GM20000 (cell line): ENCODE measurements at places on chromosomes 6 and 20.

- DNase-seq: no peak
Measured at GRCh38 chr20:43853174-43853803, 61.4 kb upstream of the TOX2 start.

- no peak for DNase-seq
Measured at GRCh38 chr6:150499882-150500312, 99.8 kb upstream of the PLEKHG1 start.

DNA sequence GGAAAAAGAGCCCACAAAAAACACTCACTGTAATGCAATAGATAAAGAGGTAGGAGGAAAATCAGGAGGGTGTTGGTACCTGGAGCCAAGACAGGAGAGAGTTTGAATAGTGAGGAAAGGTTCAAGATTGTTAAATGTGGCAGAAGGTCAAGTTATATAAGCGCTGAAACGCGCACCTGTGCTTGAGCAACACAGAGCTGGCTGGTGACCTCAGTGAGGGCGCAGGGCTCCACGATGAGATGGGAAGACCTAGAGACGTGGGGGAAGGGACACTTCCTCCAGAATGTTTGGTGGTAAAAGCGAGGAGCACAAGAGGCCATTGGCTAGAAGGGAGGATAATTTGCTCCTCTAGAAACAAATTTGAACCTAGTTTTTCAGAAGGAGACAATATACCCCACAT is 4.2 kb upstream of the PPP1R14C start:
- DNase-seq: no peak

GRCh38 chr20:6533351-6533750 is 234.1 kb upstream of the BMP2 start:
- no peak for DNase-seq

DNA sequence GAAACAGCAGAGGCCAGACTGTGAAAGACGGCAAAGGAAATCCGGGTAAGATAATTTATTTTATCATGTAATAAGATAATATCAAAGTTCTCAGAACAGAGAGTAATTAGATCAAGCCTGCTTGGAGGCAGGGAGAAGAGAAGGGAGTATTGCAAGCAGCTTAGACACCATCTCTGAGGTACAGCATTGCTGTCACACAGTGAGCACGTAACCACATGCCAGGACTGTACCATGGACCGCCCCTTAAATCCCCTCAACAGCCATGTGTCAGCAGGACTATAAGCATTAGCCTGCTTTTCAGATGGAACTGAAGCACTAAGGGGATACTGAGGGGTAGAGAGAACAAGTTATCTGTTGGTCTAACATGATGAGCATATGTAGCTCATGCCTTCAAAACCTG is 141.5 kb downstream of the C6orf118 start:
- no peak for DNase-seq

- no peak for DNase-seq
Measured at GRCh38 chr6:146111881-146112450, 83.1 kb downstream of the GRM1 start.

DNA sequence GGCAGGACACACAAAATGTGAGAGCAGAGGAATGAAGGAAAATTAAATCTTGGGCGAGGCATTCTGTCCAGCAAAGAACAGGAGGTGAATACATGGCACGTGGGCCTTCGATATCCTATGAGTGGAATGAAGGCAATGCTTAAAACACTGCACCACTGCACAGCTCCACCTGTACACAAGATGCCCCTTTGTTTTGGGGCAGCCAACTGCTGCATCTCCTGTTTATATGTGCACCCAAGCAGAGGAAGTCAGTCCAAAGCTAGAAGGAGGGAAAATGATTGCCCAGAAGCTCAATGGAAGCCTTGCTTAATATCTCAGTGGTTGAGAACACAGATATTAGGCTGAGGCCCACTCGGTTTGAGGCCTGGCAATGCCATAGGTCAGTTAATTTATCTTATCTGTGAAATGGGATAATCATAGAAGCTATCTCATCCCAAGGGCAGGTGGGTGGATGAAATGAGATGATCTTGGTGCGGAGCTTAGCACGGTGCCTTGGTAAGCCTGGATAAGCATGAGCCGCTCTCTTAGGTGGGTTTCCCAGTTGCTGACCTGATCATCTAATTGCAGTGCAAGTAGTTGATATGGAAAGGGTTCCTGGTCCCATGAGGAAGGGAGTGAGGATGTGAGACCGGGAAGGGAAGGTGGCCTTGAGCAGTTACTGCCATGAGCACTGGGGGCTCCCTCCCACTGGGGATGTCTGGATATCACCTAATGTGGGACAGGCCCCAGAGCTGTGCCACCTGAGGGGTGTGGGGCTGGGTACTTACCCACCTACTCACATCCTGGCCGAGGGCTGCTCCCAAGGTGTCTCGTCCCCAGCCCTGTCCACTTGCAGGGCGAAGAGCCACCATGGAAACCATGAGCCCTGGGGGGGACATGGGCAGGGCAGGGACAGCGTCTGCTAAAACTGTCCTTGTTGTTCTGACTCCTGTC is 9.9 kb downstream of the BANF2 start:
- no peak for DNase-seq

DNA sequence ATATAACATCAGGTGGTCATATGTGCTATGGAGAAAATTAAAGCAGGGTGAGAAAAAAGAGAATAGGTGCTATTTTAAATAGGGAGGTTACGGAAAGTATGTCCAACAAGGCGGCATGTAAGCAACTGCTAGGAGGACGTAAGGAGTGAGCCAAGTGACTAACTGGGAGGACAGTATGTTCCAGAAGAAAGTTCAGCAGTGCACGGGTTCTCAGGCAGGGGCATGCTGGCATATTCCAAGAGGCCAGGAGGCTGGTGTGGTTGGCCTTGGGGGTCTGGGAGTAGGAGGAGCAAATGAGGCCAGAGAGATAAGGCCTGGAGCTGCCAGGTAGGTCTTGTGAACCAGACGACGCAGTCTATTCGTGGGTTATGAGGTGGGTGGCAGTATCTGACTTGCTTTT is 112.4 kb downstream of the ARMC2 start:
- DNase-seq: no peak

DNA sequence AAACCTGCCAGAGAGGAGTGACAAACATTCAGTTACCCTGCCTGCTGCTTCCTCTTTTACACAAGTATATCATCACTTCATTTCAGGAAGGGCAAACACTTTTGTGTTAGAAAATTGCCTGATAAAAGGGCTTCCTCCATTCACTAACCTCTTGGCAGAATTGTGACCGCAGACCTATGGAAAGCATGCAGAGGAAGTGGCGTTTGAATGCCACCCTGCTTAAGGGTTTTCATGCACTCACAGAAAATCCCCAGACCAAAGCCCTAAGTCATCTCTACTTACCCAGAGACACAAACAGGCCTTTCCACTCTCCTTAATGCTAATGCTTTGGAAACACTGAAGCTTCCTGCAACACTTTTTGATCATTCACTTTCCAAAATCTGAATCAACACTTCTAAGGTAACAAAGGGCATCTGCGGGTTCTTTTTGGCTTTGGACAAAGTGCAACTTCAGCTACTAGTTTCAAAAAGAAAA is 22.1 kb upstream of the RALGAPA2 start:
- no peak for DNase-seq

DNA sequence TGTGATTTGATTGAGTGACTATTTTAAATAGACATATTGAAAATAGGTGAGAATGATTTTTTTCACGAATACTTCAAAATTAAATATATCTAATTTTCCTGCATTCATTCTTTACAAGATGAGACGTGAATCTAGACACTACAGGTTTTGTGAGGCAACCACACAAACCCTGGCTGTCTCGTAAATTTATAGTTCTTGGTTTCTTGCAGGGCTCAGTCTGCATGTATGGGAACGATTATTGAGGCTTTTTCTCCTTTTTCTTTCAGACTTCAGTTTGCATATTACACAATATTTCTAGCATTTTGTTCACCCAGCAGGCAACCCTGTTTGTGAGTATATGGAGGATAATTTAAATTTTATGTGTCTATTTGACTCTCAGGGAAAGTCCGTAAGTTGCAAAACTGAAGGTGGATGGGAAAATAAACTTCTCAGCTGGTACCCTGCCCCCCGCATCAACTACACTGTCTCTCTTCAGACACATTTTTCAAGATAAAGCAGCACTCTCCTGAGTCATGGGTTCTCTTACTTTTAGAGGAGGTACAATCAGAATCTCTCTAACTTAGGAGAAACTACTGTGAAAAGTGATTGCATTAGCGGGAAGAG is 1349.3 kb downstream of the GRIK2 start:
- DNase-seq: no peak

- DNase-seq: no peak
Measured at GRCh38 chr20:10985536-10985935, 311.7 kb upstream of the JAG1 start.

GRCh38 chr6:37777272-37777834 is 42.2 kb upstream of the ZFAND3 start:
- no peak for DNase-seq

- DNase-seq: no peak
Measured at GRCh38 chr6:2183246-2183645, 62.2 kb downstream of the GMDS start.

GRCh38 chr6:167698540-167698939 is 128.2 kb upstream of the AFDN start:
- DNase-seq: no peak
